ENCODE measurements at places on chromosomes 2 and 18.

GRCh38 chr2:9097239-9097638 is 93.8 kb upstream of the MBOAT2 start:
- DNase-seq = no peak

DNA sequence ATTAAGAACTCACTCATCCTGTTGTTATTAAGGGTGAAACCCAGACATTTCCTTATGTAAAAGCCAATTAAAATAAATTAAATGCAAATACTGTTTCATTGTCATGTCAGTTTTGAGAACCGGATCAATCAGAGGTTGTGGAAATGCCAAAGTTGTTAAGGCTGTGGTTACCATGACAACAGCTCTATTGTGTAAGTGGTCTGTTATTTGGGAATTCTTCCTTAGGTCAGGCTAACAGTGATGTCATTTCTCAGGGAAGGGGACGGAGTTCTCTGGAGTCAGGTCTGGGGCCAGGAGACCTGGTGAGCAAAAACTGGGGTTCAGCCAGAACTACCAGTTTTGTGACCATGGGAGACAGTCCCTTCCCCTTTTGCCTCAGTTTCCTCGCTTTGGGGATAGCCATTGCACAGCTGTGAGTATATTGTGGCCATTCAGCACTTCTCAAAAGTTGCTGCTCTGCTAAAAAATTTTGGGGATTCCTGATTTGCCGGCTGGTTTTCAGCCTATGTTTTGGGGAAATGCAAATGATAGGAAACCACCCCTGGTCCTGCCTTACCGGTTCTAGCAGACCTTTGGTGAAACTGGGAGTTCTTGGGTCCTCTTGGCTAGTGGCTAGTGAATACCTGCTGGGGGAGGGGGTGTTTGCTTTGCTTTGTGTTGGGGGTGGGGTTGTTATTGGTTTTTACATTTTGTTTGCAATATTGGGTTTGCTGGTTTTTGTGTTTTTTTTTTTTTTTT is 21.6 kb downstream of the HPCAL1 start:
- no peak for DNase-seq

GRCh38 chr2:2866459-2866858 is 511.2 kb downstream of the EIPR1 start:
- no peak for DNase-seq

GRCh38 chr2:28442328-28442727 is 49.7 kb downstream of the FOSL2 start:
- no peak for DNase-seq

DNA sequence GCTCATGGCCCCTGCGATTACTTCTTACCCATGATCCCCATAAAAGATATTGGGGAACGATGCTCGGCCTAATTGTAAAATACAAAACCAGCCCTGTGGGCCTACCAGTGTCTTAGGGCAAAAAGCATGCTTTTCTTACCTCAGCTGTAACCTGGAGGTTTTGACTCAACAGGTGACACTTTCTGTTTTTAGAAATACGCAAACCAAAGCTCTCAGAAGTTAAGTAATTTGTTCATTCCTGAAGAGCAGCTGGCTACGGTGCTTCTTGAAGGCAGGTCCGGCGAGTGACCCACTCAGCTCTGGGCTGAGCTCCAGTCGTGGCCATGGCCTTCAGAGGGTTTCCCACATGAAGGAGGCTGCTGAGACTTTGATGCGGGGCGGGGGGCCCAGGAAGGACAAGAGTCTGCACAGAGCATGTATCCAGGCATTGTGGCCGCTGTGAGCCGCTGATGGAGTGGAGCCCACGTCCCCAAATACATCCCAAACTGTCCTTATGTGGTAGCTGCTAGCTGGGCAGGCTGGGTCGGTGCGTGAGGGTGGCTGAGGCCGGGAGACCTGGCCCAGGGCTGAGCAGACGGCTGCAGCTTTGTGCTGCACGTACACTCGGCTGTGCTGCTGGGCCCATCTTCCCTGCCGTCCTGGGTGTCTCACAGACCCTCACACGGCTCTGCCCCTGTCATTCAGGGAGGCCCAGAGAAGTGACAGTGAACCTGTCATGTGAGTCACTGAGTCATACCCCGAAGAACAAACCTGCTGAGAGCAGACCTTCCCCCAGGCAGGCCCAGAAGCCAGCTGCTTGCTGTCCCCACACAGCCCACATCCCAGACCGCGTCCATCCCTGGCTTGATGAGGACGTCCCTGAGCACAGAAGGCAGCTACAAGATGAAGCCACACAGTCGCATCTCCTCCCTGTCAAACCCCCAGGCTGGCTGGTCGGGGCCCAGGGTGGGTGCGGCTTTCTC is 34.1 kb downstream of the ITGB1BP1 start:
- DNase-seq = no peak

Data from left hindlimb (tissue), 1 donor.